Lung (tissue), 17 donors: ENCODE measurements at places on chromosomes 3 and 15. TPM values are rescaled to one million over a fixed set of nuclear protein-coding genes. Genes with fewer than 3 reads are reported as not detected.

The SLC27A2 gene
- total RNA-seq: 6.6 TPM

The ISLR gene
- total RNA-seq: 14.6 TPM

The SMARCC1 gene
- 83.0 TPM for total RNA-seq

The UPK1B gene
- total RNA-seq: 0.60 TPM

The CCR9 gene
- not detected for total RNA-seq

The SPTSSB gene
- total RNA-seq: not detected

The CRABP1 gene
- 1.1 TPM for total RNA-seq

The SLC6A20 gene
- 10.2 TPM for total RNA-seq

The BMF gene
- total RNA-seq: 11.5 TPM

The NR2E3 gene
- total RNA-seq: 0.80 TPM

The SKOR1 gene
- 0.17 TPM for total RNA-seq
